ENCODE measurements at places on chromosomes 5 and 9.
A peak's percentile ranks its signal among the peaks of the same experiment; 100 is the strongest.

GRCh38 chr5:53240661-53241060, 131.1 kb upstream of the MOCS2 start:
- DNase-seq, result no peak

- no peak for DNase-seq
Observed at GRCh38 chr5:174273325-174273724, 227.8 kb downstream of the NSG2 start.

- no peak for DNase-seq
Observed at GRCh38 chr9:23754551-23754950, 71.5 kb downstream of the ELAVL2 start.

DNA sequence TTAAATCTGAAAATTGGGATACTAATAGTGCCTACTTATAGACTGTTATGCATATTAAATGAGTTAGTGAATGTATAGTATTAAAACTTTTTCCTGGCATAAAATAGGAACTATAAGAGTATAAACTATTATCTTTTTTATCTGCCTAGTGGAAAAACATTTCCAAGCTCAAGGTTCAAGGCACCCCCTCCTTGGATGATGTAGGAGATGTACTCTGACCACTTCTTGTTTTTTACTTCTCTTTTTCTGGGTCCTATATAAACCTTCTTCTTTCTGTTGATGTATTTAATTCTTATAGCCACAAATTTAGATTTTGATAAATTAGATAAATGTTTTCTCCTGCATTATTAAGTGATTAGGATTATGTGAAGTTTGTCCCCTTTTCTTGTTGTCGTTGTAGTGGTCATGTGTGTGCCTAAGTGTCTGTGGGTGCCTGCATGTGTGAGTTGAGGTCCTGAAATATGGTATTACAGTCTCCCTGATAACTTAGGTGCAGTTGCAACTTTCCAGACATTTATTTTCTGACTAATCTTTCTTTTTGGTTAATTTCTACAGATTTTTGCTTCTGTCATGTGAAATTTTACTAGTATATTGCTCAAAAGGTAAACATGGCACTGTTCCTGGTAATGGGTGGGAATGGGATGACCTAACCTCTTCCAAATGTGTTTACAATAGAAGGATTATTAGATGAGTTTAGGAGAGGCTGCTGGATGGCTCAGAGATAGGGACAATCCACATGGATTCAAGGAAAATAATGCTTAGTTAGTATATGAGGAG, 160.8 kb upstream of the CDKN2B start:
- DNase-seq, result no peak

DNA sequence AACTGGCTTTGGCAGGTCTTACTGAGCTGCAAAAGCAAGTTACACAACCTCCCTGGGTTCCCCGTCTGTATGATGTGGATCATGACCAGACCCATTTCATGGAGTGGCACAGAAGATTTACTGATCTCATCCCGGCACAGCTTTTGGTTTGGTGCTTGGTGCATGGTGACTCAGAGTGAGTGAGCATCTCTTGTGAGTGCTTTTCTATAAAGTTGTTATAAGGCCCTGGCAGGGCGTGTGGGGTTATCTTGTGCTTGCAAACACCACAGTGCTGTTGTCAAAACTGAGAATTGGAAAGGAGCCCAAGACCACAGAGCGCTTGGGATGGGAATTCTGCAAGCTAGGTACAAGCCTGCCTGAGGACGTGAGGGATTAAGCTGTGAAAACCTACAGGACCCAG, 425.2 kb downstream of the GADD45G start:
- DNase-seq, result no peak

DNA sequence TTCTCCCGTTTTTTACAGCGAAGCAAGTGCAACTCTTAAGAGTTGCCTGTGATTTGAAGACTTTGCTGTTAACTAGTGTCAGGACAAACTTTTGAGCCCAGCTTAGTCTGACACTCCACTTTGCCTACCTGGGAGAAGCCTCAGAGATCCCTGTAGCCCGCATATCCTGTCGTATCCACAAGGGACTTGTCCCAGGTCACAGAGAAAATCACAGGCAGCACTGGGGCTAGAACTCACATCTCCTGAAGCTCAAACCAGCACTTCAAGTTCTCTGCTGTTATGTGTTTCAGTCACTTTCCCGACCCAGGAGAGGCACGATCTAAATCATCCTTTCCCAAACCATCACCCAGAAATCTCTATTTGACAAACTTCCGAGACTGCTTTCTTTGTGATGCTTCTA, 584.5 kb downstream of the ACTL7B start:
- no peak for DNase-seq

DNA sequence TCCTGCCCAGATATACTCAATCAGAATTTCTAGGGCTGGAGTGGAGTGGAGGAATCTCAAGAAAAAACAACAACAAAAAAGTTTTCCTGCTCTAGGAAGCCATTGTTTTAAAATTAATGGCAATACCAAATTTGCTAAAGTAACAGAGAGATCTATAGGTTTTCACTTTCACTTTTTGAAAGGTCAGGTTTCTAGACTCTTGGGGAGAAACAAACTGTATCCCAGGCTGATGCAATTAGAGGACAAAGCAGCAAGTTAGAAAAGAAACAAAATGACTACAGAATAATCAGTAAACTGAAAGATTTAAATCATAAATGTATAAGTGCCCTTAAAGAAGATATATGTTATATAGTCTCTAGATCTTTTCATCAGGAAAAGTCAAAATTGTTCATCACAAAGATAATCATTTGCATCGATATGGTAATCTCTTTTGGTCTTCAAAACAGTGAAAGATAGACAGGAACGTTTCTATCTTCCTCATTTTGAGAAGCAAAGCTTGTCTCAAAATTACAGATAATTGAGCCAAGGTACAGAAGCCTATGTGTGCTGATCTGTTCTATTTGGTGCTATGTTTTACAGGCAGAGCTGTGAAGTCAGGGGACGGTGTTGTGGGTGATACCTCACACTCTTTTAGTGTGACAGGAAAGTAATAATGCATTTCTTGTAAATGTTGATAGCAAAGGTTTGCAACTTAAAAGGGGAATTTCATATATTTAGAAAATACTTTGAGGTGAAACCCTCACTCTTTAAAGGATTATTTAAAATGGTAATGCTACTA, 1746.6 kb upstream of the C9orf72 start:
- no peak for DNase-seq

DNA sequence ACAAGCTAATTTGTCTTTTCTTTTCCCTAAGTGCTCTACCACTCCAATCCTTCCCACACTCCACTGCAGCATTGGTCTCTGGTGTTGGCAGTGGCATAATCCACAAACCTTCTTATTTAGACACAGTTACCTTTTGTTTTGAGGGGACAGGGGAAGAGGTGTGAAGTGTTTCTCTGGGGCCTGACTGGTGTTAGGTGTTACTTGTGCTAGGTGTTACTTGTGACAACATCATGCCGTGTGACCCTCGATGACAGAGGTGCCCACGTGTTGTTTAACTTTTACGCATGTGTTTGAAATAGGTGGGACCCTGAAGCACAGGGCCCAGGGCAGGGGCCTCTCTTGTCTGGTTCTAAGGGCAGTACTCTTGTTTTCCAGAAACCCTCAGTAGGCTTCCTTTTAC, 70.5 kb upstream of the SPRY4 start:
- DNase-seq, result no peak

GRCh38 chr9:95746408-95747180, 128.9 kb upstream of the ERCC6L2 start:
- DNase-seq, result no peak

DNA sequence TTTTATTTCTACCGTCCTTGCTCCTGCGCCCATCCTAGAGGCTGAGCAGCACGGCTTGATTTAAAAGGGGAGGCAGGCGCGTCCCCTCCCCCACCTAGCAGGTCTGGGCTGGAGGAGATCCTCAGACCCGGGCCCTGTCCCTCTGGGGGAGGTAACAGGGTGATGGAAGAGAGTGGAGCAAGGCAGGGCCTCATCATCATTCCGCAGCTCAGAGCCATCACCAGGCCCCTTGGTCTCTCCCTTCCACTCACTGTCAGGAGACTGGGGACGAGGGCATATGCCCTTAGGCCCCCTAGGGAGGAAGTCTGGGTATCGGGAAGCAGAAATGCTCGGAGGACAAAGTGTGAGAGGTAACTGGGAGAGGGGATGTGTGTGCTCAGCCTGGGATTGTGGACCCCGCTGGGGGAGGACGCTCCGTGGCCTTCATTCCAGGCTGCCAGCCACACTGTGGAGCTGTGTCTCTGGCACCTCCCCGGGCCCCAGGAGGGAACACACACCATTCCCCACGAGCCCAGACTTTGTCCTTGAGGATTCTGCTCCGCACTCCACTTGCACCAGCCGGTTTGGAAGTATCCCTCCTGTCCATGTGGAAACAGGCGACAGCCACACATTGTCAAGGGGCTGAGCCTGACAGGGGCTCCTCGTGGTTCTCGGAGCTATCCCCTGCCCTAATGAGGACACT, 761 bp downstream of the REEP2 start:
- DNase-seq, result peak; percentile 48

DNA sequence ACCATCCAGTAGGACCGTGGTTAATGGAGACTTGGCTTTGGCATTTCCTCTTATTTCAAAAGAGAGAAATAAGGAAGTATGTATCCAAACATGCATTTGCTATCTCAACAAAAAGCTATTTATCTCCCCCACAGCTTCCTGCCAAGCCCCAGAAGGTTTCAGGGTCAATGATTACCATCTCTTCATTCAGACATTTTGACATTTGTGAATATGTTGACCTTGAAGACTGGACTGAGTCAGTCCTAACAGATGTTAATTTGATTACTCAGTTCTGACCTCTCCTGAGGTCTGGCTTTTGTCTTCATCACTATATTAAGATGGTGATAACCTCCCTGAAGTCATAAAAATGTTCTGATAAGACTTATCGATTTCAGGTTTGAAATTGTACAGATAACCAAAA, 479.4 kb downstream of the AGTPBP1 start:
- DNase-seq, result no peak

GRCh38 chr5:132050136-132050535, 10.3 kb upstream of the IL3 start:
- DNase-seq, result no peak

DNA sequence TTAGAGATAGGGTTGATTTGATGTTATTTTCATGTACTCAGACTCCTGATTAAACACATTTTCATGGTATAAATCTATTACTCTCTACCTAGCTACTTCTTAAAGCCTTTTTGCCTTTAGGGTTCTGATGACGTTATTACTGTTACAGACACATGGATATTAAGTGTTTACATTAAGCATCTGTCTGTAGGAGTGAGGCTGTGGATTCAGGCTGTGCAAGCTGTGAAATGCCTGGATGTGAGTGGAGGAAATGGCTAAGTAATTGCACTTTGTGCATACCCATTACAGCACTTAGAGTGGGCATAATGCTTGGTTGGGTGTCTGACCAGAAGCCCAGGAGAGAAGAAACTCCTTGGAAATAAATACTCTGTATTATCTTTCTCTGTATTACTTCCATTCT, 186.8 kb downstream of the SNX18 start:
- DNase-seq, result peak; percentile 57

- no peak for DNase-seq
Observed at GRCh38 chr9:98391867-98392266, 136.4 kb upstream of the TBC1D2 start.

GRCh38 chr9:30078195-30078594, 2306.2 kb upstream of the ACO1 start:
- no peak for DNase-seq

DNA sequence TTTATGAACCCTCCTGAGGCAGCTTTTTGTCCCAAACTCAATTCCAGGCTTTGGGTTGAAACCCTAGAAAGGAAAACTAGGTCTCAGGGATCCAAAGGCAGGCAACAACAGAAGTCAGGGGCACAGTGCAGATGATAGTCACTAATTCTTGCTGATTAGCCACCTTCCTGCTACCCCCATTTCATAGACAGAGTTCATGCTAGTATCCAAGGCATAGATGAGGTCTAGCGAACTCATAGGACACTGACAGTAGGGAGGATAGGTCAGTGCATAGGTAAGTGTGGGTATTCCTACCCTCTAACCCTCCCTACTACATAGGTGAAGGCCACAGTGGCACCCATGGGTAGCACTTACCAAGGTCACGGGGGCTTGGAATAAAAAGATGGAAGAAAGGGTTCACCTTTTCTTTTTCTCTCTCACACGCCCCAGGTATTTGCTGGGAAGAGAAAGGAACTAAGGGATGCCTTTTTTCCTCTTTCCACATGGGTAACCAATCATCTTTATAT, 86.2 kb downstream of the SLC25A46 start:
- DNase-seq, result no peak

GRCh38 chr5:77791926-77792325, 15.8 kb upstream of the TBCA start:
- DNase-seq, result no peak

DNA sequence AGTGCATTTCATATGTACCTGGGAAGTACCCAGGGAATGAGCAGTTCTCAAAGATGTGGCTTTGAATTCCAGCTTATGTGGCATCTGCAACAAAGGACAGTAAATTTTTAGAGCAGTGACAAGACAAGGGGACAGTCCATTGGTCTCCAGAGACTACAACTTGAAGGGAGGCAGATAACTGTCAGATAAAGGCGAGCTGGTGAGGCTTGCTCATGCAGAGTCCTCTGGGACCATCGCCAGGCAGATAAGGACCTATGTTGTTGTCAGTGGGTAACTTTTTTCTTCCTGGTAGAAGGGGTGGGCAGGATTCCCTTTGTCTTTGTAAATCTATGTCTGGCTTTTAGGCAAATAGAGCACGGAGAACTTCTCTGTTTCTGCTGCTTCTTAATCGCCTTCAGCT, 120.2 kb downstream of the ICE1 start:
- DNase-seq, result no peak

DNA sequence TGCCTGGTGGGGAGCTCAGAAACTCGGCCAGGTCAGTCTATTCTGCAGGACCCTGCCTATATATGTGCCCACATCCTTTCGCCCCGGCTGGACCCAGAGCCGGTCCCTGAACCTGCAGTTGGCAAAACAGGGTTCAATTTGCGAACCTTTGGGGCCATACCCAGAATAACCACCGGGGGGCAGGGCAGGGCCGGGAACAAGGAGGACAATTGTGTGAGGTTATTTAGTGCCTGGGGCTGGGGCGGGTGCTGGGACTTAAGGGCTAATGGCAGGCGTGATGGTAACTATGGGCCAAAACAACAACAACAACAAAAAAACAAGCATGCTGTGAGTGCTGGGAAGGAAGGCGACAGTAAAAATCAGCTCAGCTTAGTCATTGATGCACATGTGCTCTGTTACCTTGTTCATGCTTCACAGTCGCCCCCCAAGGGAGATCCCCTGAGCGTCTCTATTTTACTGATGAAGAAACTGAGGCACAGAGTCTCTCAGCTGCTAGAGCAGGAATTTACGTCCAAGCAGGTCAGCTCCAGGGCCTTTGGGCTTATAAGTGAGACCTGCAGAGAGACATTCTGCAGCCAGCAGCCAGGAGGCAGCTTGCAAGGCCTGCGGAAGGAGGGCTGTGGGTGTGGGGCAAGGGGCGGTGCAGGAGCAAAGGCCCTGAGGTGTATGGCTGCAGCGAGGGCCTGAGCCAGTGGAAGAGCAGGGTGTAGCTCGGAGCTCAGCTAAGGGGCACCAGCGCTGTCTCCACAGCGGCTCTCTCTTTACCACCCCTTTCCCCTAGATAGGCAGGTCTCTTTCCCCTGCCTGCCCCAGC, 106.0 kb downstream of the PHF2 start:
- DNase-seq, result peak; percentile 77

- no peak for DNase-seq
Observed at GRCh38 chr5:128844354-128844923, 120.8 kb upstream of the SLC27A6 start.

All from stomach (tissue), 19 donors.